Hypothalamus (tissue), 51 donors: ENCODE measurements at places on chromosomes 12 and 14.

- no peak for DNase-seq
Observed at GRCh38 chr12:66786531-66787308, 107.8 kb upstream of the GRIP1 start.

DNA sequence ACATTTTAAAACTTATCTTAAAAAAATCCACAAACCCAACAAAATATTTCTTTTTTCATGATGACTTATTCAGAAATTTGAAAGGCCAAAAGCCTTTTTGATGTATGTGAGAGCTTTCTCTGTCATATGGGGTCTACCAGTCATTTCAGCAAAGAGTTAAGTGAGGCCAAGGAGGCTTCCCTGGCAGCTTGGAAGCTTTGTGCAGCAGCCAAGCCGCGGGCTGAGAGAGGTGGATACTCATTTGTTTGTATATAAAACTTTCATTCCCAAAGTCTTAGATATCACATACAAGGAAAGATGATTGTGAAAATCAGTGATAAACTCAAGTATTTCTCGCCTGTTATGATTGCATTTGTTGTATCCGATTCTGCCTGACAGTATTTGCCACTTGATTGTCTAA is 48.5 kb upstream of the RNU6-8 start:
- DNase-seq, result no peak

DNA sequence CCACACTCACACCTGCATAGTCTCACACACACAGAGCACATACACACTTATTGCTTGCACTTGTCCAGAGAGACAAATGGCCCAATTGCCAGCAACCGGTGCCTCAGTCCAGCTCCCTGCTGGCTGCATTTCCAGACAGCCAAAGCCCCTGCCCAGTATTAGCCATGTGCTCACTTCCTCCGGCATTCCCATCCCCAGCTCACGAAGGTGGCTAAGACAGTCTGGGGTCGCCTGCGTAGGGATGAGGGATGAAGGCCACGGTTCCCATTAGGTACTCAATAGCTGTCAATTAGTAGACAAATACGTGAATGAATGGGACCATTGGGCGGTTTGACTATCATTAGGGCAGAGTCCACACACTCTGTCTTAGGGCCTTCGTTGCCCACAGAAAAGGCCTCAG is 146.8 kb upstream of the EGLN3 start:
- no peak for DNase-seq

DNA sequence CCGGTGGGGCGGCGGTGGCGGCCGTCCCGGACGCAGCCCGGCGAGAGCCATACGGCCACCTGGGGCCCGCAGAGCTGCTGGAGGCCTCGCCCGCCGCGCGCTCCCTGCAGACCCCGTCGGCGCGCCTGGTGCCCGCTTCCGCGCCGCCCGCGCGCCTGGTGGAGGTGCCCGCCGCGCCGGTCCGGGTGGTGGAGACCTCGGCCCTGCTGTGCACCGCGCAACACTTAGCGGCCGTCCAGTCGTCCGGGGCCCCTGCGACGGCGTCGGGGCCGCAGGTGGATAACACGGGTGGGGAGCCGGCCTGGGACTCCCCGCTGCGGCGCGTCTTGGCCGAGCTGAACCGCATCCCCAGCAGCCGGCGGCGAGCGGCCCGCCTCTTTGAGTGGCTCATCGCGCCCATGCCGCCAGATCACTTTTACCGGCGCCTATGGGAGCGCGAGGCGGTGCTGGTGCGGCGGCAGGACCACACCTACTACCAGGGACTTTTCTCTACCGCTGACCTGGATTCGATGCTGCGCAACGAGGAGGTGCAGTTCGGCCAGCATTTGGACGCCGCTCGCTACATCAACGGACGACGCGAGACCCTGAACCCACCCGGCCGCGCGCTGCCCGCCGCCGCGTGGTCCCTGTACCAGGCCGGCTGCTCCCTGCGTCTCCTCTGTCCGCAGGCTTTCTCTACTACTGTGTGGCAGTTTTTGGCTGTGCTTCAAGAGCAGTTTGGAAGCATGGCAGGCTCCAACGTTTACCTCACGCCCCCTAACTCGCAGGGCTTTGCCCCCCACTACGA is 716 bp downstream of the RIOX1 start:
- peak; percentile 56 for DNase-seq

- DNase-seq, result no peak
Observed at GRCh38 chr14:92917041-92917940, 5.7 kb upstream of the CHGA start.
